ENCODE measurements at places on chromosomes 16 and 17.

DNA sequence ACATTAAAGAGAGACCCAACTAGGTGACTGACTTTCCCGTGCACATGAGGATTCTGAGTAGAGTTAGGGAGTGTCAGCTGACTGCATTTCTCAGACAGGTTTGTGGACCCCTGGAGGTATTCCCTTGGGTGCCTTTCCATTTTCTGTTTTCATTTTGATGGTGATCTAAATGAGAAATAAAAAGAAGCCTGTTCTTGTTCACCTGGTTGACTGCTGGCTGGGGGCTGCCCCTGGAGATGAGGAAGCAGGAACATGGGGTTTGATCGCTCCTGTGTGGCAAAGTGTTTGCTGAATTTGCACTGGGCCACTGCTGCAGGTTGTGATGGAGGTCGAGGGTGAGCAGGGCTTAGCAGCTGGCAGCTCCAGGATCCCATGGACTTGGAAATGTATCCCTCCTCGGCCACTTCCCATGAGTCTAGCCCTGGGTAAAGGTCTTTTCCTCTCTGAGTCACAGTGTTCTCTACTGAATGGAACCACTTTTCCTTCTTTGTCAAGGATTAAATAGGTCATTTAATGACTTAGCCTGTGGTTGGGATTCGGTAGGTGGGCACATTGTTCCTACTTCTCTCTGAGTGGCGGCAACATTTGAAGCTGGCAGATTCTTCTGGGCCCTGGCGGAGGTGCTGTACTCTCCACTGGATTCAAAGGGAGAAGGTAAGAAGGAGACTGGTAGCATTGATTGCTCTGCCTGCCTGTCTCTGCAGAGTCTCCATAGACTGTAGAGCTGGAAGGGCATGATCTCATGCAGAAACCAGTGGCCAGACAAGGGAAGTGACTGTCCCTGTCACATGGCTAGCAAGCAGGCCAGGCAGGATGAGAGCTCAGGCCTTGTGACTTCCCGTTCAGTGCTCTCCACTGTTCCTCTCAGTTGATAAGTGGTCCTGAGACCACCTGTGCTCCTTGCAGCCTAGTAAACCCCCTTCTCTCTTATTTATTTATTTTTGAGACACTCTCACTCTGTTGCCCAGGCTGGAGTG is 17.9 kb downstream of the SNX29 start:
- DNase-seq = peak; percentile 26

DNA sequence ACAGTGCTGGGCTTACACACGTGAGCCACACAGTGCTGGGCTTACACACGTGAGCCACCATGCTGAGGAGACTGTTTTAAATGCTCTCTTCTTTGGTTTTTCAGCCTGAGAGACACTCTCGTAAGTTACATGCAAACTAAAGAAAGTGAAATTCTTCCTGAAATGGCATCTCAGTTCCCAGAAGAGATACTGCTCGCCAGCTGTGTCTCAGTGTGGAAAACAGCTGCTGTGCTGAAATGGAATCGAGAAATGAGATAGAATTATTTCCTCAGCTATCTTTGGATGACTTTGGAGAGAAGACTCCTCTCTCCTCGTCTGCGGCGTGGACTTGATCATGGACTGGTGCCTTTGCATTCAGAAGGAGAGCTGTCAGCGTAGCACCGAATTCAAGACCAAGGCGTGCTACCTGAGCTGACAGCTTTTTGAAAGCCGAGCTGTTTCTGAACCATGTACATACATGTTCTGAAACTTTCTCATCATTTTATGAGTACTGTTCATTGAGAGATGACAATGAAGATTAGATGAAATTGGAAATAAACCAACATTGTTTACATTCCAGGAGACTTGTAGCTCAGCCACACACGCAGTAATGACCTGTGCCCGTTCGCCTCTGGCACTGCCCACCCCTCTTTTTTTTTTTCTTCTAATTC is 21.6 kb upstream of the ENDOV start:
- DNase-seq = no peak

DNA sequence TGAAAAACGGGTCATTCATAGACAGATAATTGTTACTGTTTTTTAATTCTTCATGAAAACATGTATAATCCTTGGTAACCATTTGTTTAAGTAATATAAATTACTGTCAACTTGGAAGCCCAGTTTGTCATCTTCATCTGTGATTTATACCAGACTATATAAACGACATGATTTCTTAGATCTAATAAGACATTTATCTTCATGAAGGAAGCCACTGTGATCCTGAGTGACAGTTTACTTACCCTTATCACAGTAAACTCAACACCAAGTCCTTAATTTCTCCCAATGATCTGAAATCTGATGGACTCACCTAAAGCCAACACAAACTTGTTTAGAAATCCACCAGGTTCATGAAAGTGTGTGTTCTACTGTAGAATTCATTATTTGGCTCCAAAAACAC is 91.3 kb downstream of the SKAP1 start:
- DNase-seq = no peak

DNA sequence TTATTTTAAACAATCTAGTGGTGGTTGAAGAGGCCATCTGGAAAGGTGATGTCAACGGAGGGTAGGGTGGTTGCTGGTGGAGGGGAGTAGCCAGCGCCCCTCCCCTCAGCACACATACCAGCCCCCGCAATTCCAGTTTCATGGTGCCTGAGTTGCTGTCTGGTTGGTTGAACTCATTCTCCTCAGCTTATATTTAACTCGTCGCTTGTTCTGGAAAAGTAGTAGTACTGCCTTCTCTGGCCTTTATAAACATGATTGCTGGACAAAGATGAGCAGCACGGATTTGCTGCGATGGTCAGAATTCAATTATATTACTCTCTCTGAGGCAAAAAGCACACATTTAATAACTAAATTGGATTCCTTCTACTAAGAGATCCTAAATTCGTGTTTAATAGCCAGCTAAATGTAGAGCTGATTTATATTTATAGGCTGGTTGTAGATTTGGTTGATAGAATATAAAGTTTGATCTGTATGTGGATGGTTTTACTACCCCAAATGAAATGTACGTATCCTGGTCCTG is 238.0 kb upstream of the TBX2 start:
- no peak for DNase-seq

- DNase-seq = peak; percentile 34
Measured at GRCh38 chr16:50667497-50668367, 13.4 kb downstream of the SNX20 start.

DNA sequence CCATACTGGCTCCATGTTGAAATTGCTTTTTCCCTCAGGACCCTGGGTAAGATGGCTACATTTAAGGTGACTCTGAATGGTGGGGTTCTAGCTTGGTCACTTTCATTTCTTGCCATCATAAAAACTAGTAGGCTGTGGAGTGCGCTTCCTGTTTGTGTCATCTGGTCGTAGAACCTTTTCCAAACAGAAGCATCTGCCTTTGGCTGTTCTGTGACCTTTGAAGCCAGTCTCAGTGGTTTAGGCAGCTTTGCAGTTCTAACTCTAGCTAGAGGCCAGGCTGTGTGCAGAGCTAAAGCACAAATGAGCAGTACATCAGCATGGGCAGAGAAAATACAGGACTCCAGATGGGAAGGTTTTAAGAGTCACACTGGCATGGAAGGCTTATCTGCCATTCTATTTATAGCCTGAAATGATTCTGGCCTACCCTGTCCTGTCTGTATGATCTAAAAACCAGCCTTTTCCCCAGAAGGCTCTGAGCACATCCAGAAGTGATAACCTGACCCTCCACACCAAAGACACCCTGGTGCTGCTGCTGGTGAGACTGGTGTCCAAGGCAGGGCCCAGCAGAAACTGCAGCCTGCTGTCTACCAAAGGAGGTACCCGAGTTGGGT is 8.6 kb downstream of the ESRP2 start:
- peak; percentile 19 for DNase-seq

GRCh38 chr17:37339321-37339720 is 36.5 kb upstream of the C17orf78 start:
- DNase-seq = no peak

DNA sequence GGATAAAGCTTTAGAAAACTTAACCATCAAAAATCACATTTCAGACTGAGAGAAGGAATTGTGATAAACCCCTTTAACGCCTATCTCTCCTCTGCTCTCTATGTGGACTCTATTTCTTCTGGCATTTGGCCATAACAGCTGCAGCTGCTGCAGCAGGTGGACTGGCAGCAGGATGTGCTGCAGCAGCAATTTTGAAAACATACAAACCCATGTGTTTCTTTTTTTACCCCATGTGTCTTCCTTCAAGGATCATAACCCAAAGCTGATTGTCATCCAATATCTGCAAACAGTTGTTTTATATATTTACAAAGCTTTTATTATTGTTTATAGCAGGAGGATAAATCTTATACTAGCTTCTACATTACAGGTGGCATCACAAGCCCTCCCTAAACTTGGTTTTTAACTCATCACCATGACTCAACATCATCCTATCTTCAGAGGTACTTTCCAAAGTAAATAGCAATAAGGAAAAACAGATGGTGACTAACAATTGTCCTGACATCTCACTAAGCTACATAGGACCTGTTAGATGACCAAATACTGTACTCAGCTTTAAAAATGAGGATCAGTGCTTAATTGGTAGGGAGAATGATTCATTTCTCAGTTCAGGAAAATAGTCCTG is 14.5 kb upstream of the KRTAP9-2 start:
- peak; percentile 22 for DNase-seq

DNA sequence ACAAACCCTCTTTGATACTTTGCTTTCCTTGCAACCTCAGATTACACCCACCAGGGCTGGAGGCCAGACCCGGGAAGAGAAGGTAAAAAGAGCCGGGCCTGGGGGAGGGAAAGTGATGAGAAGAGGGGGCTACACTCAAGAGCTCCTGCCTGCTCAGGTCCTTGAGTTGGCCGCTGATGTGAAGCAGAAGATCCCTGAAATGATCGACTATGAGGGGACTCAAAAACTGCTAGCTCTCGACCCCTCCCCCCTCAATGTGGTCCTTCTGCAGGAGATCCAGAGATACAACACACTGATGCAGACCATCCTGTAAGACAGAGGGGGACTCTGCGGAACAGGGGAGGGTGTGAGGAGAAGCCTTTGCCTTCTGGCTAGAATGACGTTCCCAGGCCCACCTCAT is 2.8 kb upstream of the KDM6B start:
- no peak for DNase-seq

GRCh38 chr16:54939029-54939346 is 8.3 kb downstream of the IRX5 start:
- DNase-seq = no peak

DNA sequence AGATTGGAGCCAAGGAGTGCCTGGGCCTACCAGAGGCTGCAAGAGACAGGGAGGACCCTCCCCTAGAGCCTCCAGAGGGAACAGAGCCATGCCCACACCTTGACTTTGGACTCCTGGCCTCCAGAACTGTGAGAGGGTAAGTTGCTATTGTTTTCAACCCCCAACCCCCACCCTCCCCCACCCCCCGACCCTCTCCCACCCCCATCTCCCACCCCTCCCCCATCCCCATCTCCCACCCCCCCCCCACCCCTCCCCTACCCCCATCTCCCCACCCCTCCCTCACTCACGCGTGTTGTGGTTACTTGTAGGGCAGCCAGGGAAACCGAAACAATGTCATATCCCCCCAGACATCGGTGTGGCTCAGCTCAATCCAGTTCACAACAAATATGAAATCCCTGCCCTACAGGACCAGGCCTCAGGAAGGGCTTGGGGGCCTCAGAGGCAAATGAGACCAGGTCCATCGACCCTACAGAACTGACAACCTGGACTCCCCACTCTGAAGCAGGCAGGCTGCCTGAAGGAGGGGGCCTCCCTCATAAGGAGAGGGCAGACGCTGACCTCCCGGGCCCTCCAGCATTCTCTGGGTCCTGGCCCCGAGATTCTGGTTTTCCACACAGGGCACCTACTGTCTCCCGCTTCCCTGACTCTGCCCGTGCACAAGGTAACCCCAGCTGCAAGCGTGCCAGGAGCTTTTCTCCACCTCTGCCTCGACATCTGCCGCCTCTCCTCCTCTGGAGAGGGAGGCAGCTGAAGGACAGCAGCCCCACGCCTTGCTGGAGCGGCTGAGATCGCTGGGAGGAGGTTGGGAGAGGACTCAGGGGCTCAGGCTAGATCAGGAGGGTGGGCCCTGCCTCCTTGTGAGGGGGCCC is 3.0 kb upstream of the ZCCHC14 start:
- DNase-seq = no peak

DNA sequence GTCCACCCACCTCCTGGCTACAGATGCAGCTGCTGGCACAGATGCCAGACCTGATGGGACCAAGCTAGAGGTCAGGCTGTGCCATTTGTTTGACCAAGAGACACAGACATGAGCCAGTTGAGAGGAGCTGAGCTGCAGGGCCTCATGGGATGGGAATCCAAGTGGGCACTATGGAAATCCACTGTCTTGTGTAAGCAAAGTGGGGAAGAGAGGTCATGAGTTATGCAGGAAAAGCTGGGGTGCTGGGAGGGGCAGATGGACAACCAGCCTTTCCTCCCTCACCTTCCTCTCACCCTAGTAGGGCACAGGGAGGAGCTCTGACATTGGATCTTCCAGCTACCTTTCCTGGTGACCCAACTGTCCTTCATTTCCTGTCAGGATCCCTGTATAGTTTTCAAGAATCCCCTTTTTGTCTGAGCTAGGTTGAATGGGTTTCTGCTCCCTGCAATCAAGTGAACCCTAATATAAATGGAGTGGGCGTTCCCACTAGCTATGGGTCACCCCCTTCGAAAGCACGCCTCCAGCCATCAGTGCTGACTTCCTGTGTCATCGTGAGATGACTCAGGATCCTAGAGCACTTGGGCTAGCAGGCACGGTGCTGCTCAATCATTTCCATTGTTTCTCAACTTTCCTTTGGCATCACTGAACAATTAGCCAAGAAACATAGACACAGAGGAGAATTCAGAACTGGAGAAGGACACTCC is 13.6 kb downstream of the ATPAF2 start:
- no peak for DNase-seq

DNA sequence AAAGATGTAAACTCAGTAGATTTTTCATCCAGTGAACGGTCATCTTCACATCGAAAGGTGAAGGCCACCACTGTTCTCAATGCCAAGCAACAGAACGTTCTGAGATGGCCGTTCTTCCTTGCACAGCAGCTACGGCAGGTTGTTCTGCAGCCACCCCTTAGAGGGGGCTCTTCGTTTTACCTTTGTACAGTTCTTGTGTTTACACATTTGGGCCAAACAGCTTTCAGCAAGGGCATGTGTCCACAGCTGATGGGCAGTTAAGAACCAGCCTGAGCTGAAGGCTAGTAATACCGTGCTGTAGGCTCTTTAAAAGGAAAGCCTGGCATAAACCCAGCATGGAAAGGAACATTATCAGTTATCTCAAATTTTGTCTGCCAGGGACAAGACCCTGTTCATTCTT is 15.9 kb downstream of the PLD6 start:
- no peak for DNase-seq

DNA sequence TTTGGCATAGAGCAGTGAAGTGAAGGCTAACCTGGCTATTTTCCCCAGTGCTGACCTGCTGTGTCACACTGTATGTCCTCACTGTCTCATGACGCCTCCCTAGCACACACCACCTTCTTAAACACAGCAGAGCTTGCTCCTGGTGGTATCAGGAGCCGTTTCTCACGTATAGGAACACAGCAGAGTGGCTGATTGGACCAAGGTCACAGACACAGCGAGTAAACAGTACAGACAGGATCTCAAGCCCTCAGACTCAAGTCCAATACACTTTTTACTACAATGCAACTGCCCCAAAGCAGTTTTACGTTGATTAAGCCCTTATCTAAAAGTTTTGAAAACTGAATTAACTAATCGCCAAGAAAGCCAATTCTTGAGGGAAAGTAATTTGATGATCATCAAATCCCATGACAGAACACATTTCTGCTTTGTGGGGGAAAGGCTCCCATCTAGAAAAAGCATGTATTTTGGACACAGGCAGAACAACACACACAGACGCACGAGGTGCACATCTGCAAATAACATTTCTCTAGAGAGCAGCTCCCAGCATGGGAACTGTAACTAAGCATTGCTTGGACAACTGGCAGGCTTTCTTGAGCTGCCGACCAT is 15.2 kb downstream of the ARHGAP17 start:
- peak; percentile 65 for DNase-seq

Data from stomach (tissue), 19 donors.